NCI-H2029 (cell line): ENCODE measurements at places on chromosomes 1 and 21.

GRCh38 chr1:214550013-214550856 is 1.2 kb downstream of the PTPN14 start:
- DNase-seq, result no peak

GRCh38 chr1:178109348-178110143 is 15.6 kb downstream of the RASAL2 start:
- no peak for DNase-seq

DNA sequence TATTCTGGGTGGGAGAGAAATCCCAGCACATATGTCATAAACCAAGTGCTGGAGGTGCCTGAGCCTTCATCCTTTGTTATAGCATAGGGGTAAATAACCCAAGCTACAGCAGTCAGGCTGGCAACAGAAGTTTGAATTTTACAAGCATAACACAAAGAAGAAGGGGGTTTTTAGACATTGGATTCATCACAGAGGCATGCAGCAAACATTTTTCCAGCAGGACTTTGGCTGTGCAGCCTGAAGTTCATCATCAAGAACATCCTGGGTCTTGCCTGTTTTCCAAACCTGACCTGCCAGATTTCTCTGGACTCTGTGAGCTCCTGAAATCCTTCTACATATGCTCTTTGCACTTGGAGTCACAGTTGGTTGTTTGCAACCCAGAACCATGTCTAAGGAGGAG is 16.2 kb downstream of the PTGER3 start:
- no peak for DNase-seq

DNA sequence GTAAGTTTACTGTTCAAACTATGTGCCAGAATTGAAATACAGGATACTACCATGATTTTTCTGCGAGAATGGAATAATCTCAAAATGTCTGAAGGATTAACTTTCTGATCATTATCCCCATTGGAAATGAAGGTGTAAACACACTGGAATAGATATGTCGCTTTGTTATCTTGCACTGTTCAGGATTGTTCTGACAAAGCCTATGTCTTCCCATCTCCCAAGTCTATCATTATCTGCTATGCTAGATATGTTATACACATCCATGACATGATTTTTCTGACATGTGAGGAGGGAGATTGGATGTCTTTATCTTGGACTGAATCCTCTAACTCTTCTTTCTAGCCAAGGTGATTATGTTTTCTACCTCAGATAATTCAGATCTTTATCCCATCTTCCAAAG is 1239.3 kb upstream of the ADGRL4 start:
- no peak for DNase-seq

- DNase-seq, result no peak
These were observed 41.8 kb downstream of the CRYAA start for GRCh38 chr21:43210454-43211071.

- no peak for DNase-seq
These were observed 24.6 kb upstream of the GPR137B start for GRCh38 chr1:236117710-236118109.

DNA sequence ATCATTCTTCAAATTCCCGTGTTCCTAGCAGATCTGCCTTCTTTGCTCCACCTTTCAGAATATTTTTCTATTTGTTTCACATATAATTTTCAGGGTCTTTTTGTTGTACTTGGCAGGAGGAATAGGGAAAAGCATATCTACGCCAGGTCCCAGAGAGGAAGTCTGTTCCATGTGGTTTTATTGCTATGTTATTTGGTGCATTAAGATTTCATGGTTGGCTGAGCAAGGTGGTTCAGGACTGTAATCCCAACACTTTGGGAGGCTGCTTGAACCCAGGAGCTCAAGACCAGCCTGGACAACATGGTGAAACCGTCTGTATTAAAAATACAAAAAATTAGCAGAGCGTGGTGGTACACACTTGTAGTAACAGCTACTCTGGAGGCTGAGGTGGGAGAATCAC is 36.1 kb downstream of the COL6A1 start:
- DNase-seq, result no peak

DNA sequence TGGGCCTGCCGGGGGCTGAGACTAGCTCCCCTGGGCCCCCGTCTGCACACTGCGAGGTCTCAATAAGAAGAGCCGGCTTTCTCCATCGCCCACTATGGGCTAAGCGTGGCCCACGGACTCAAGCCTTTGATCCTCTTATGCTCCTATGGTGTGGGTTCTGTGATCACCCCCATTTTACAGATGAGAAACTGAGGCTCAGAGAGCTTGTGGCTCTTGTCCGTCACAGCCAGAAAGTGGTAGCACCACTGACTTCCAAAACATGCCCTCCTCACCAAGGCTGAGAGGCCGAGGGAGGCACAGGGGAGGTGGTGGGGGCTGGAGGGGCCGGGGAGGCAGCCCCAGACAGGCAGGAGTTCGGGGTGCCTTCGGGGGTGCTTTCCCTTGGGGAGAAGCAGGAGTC is 39.0 kb upstream of the CASZ1 start:
- no peak for DNase-seq

DNA sequence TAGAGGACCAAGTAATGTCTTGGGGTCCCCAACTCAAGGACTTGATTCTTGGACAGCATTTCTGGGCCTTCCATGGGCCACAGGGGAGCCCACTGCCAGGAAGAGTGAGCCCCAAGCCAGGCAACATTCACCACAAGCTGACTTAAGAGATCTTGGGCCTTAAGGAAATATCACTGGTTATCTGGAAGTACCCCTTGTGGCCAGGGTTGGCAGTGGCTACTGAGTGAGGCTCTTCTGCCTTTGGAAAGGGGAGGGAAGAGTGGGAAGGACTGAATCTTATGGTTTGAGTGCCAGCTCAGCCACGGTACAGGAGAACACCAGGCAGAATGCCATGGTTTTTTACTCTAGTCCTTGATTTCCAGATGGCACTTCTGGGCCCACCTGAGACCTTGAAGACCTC is 228.9 kb upstream of the RGS18 start:
- DNase-seq, result no peak

DNA sequence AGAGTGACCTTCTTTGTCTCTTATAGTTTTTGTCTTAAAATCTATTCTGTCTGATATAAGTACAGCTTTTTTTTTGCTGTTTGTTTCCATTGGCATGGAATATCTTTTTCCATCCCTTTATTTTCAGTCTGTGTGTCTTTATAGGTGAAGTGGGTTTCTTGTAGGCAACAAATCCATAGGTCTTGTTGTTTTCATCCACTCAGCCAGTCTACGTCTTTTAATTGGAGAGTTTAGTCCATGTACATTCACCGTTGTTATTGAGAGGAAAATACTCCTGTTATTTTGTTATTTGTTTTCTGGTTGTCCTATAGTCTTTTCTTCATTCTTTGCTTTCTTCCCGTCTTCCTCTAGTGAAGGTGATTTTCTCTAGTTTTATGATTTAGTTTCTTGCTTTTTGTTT is 115.9 kb downstream of the IFI44 start:
- no peak for DNase-seq

- peak; percentile 63 for DNase-seq
These were observed 21.1 kb downstream of the KIF17 start for GRCh38 chr1:20696397-20697333.

GRCh38 chr21:44947930-44948331 is 8.1 kb downstream of the SLX9 start:
- DNase-seq, result no peak

- DNase-seq, result no peak
These were observed 205.8 kb downstream of the SLC45A1 start for GRCh38 chr1:8523666-8524206.

- DNase-seq, result peak; percentile 72
These were observed 151.2 kb downstream of the DMRTA2 start for GRCh38 chr1:50271968-50272578.

DNA sequence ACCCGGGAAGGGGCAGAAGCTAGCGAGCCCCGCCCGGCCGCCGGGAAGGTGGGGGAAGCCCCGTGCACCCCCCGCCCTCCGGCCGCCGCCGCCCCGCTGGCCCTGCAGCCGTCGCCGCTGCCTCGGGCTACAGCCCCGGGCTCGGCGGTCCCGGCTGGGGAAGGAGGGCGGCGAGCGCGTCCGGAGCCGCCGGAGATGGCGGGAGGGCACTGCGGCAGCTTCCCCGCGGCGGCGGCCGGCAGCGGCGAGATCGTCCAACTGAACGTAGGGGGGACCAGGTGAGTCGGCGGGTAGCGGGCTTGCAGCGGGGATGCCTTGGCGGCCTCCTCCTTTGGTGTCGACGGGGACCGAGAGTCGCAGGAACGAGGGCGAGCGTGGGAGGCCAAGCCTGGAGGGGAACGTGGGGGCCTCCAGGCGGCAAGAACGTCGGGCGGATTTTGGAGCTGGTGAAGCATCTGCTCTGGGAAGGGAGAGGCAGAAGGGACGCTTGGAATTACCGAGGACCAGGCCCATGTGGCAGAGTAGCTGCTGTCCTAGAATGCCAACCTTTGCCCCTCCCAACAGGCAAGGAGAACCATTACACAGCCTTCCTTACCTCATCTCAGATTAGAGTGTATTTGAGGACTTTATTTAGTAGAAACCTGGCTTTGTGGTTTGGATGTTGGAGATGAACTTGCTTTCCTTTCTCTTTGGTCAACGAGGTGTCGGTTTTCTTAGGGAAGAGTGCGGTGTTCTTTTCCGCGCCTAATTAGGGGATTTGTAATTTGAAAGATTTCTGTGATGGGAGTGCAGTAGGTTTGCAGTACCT is 591 bp downstream of the KCTD3 start:
- peak; percentile 11 for DNase-seq

DNA sequence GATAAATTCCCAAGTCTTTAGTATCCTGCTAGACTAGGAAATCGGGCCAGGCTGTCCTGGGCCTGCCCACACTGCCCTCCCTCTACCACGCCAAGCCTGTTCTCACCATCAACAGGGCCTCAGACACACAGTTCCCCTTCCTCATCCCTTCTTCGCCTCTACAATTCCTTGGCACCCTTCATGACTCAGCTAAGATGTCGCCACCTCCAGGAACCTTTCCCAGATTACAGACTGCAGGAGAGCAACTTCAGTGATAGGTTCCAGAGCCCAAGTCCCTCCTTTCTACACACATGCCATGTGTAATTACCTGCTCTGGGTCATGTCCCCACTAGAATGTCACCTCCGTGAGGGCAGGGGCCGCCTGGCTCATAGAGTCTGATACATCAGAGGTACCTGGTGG is 3.3 kb downstream of the RIMS3 start:
- DNase-seq, result no peak

GRCh38 chr21:43956019-43956669 is 56.0 kb upstream of the TRAPPC10 start:
- no peak for DNase-seq

GRCh38 chr1:167526667-167527383 is 8.5 kb upstream of the CD247 start:
- DNase-seq, result no peak

DNA sequence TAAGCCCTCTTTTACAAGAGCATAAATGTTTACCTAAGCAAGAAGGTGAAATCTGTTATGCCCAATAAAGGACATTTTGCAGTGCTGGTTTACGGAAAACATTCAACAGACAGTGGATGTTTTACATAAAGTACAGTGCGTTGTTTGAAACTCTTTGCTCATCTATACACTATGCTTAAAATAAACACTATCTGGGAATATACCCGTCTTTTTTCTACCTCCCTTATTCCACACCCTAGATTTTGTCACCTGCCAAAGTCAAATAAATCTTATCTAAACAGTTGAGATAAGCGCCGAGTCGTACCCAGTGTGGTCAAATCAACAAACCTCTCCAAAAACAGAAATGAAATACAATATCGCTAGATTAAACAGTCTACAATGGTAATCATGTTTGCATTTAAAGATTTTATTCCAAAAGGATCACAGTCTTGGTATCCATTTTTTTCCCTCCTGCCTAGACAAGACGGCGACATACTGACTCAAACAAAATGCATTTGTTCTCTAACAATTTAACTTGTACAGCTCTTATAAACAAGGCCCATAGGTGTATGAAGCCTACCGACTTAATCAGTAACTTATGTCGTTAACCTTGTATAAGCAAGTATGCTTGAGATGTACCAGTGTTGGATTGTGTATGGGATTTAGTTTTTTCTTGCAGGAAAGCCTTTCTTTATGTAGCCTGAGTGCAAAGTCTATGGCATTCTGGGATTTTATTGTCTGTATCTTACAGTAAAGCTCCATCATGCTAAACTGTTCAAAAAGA is 189.1 kb downstream of the FMN2 start:
- peak; percentile 11 for DNase-seq

- DNase-seq, result no peak
These were observed 433.4 kb upstream of the CAMK1G start for GRCh38 chr1:209150114-209150513.

DNA sequence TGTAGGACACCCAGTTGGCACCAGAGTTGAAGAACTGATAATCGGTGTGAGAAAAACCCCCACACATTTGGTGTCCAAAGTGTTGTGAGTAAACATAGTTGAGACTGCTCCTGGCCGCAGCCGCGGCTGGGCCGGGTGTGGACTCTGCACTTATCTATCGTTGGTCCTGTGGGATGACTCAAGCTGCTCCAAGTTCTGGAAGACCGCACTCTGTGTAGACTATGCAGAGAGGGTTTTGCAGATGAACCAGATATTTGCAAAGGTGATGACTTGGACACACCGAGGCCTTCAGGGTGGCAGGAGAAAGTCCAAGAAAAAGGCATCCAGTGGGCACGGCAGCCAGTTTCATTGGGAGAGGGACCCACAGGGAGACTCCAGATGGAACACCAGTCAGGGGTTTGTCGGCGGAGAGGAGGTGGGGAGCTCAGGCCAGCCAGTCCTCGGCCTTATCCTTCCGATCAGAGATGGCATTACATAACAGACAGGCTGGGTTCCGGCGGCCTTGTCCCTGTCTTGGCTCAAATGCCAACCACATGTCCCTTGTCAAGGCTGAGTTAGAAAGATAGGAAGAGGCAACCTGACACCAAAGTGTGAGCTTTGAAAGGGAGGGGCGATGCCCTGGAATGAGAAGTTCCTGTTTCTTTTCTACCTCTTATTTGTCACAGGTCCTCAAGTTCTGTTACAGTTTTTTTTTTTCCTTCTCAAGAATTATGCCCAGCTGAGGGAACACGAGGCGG is 21.1 kb downstream of the C2CD2 start:
- DNase-seq, result no peak

DNA sequence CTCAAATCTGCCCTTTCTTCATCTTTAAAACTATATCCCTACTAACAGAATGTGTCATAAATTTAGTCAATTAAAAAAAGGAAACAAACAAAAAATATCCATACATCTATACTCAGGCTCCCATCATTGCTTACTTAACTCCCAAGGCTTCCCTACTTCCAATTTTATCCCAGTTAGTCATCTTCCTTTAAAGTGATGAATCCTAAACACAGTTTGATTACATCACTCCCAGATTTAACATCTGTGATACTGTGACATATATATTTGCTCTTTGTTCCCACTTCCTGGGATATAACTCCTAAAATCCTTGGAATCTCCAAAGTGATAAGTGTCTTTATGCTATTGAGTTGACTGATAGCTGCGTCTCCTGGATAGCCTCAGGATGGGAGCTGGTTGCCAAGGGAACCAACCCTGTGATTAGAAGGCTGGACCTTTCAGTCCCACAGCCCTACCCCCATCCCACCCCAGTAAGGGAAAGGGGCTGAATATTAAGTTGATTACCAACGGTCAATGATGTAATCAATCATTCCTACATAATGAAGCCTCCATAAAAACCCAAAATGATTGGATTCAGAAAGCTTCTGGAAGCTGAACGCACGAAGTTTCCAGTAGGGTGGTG is 21.6 kb downstream of the GLMN start:
- no peak for DNase-seq
